Diencephalon (tissue), 1 donor: ENCODE measurements at places on chromosomes 3 and 15. TPM values are rescaled to one million over a fixed set of nuclear protein-coding genes. Genes with fewer than 3 reads are reported as not detected.

Gene HYAL2
- total RNA-seq = 30.0 TPM

Gene SLC22A14
- 0.69 TPM for total RNA-seq

Gene LRRN1
- 61.1 TPM for total RNA-seq

Gene SLC30A4
- 26.3 TPM for total RNA-seq

Gene CCR3
- not detected for total RNA-seq

Gene CAMP
- not detected for total RNA-seq

Gene SEMA5B
- total RNA-seq = 17.8 TPM

Gene VEPH1
- 26.1 TPM for total RNA-seq
